ENCODE measurements at places on chromosomes 2 and 18.

GRCh38 chr2:157191186-157191585 is 66.3 kb upstream of the GALNT5 start:
- DNase-seq, result no peak

DNA sequence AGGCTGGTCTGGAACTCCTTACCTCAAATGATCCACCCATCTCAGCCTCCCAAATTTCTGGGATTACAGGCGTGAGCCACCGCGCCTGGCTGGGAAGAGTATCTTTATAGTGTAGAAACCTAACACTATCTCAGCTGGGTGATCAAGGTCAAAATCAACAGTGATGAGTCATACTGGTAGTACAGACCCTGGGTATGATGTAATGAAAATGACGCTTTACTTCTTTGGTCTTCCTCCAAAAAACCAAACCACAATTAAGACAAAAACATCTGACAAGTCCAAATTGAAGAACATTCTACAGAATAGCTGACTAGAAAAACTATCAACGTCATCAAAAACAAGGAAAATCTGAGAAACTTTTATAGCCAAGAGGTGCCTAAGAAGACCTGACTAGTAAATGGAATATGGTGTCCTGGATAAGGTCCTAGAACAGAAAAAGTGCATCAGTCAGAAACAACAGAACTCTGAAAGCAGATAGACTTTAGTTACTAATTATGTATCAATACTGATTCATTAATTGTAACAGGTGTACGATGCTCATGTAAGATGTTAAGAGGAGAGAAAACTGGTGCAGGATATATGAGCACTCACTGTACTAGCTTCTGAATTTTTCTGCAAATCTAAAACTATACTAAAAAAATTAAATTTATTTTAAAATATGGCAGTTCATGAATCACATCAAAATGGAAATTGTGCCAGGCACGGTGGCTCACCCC is 25.4 kb downstream of the PDCL3 start:
- no peak for DNase-seq

DNA sequence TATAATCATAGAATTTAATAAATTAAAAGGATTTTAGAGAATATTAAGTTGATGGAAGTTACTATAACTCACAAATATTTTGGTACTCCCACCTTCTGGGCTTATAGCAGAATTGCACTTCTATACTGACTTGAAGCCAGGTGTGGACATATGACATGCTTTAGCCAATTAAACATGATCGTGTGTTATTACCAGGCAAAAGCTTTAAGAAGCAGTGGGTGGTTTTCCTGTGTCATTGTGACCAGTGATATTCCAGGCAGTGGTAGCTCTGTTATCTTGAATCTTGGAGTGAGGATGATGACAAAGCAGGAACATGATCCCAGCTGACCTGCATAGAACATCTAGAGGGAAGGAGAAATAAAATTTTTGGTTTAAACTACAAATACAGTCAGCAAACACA is 370.9 kb upstream of the ZEB2 start:
- no peak for DNase-seq

GRCh38 chr2:220814441-220814840 is 757.7 kb downstream of the EPHA4 start:
- DNase-seq, result no peak

- DNase-seq, result no peak
Observed at GRCh38 chr2:143682436-143683055, 553.3 kb downstream of the ARHGAP15 start.

DNA sequence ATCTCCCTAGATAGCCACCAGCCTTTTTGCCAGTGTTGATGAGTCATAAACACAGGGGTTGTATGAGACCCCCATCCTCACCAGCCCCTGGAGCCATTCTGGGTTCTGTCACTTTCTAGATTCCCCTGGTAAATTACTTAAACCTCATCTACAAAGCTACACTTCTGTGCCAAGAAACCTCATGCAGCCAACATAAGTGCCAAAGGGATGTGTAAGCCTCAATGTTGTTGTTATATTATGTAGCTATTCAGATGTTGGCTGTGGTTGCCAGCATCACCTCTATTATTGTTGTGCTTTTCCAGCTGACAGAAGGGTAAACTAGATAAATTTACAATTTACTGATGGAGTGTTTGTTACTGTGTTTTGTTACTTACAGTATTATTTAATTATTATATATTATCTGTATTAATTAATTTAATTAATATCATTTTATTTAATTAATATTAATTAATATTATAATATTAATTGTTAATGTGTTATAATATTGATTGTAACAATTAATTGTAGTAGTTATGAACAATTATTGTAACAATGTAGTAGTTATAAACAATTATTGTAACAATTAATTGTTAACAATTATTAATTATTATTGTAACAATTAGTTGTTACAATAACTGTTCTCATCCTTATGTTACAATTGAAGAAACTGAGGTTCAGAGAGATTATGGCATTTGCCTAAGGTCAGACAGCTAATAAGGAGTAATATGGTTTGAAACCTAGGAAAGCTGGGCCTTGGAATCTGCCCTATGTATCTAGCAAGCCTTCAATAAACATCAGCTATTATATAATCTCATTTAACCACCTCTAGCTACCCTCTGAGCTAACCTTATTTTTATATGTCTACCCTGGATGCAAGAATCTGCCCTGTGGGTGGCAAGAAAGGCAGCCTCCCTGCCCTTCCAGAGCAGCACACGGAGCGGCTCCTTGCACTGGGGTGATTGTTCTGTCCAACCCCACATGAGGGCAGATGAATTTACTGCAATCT is 36.1 kb downstream of the PSTPIP2 start:
- no peak for DNase-seq

DNA sequence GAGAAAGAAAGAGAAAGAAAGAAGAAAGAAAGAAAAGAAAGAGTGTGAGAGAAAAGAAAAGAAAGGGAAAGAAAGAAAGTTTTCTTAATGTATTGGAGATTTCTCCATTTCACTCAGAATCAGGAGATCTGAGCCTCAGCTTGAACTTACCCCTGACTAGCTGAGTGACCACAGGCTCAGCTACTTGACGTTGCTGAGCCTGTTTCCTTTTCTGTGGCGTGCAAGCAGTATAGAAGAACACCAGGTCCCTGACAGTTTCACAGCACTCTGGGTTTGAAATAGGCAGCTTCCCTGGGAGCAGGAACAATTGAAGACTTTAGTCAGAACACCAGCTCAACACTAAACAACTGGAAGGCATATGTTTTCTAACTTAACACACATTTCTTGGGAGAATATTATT is 44.7 kb downstream of the MARCO start:
- no peak for DNase-seq

DNA sequence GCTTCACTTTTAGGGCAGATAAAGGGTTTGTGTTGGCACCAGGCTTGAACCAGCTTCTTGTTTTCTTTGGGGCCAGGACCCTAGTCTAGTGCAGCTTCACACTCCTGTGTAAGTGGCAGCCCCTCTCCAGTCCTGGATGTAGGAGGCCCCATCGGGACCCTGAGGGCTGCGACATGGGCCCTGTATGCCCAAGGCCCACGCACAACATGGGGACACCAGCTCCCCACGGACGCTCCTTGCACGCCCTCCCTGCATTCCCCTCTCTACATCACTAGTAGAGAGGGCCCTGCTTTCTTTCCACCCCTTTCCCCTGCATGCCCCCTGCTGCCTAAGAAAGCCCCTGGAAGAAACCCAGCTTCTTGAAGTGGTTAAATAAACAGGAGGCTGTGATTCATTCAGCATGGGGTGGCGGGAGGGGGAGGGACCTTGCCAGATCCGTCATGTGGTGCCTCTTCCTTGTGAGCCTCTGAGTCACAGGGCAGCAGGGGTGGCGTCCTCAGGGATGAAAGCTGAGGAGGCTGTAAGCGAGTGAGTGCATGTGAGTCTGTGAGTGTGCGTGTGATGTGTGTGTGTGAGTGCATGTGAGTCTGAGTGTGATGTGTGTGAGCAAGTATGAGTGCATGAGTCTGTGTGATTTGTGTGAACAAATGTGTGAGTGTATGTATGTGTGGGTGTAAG is 42.5 kb downstream of the COPS8 start:
- DNase-seq, result peak; percentile 83

DNA sequence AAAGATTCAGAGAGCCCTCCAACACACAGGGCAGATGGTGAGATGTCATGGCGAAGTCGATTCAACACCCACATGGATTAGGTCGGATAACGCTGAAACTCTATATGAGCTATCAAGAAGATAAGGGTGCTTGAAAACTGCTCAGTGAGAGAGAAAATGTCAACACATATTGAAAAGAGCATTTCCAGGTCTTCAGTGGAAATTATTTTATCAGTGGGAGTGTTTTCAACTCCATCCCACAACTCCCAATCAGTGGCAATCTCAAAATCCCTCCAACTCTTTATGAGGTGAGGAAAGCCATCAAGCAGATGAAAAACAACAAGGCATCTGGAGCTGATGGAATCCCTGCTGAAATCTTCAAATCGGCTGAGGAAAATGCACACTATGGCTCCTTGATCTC is 104.5 kb upstream of the KLHL14 start:
- no peak for DNase-seq

DNA sequence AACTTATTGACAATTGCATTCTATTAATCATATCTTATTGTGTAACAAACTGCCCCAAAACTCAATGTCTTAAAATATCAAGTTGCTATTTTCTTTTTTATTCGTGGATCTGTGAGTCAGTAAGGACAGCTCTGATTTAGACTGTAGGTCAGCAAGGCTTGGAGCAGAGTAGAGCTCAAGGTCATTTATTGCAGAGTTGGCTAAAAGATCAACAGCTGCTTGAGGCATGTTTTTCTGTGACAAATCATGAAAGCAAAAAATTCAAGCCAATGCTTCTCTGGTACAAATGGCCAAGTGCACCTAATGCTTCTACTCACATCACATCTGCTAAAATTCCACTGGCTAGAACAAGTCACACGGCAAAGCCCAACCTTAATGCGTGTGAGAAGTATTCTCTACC is 497.7 kb upstream of the LRATD1 start:
- DNase-seq, result peak; percentile 43

GRCh38 chr2:233141901-233142300 is 81.8 kb downstream of the INPP5D start:
- DNase-seq, result no peak

GRCh38 chr18:74951165-74951760 is 257.7 kb downstream of the PTGR3 start:
- peak; percentile 13 for DNase-seq

DNA sequence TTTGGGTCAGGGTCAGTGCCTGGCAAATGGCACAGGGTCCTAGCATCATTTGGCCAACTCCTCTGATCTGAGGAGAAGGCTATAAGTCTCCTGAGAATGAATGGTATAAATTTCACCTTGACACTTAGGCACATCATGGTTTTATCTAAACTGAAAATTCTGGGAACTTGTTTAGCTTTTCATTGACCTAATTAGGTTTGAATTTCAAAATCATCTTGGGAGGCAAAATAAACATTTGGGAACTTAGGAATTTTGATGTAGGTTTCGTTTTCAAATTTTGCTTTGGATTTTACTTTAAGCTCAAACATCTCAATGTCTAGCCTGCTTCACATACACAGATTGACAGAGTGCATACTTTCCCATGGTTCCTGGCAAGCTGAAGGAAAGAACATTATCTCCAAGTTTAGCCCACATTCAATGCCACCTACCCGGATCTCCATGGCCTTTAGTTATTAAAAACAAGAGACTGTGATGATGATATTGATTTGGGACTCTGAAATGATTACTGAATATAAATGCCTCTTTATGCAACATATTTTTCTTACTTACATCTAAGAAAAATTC is 44.5 kb downstream of the MYOM1 start:
- DNase-seq, result no peak

GRCh38 chr2:58006952-58007284 is 39.7 kb upstream of the VRK2 start:
- DNase-seq, result no peak

DNA sequence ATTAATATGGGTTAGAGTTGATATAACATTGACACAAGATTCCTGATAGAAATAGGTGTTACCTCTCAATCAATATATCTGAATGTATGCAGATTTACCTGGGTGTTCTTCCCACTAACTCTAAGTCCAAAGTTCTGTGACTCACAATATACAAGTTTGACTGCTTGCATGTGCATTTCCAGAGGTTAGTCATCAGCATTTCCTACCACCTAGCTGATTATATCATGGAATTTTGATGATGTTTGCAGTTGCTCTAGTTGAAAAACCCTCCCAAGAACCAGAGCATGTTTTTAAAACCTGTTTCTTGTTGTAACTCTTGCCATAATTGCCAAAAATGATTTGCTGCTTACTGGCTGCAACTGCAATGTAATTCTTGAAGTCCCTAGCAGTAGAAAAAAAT is 15.0 kb upstream of the DSG1 start:
- no peak for DNase-seq

DNA sequence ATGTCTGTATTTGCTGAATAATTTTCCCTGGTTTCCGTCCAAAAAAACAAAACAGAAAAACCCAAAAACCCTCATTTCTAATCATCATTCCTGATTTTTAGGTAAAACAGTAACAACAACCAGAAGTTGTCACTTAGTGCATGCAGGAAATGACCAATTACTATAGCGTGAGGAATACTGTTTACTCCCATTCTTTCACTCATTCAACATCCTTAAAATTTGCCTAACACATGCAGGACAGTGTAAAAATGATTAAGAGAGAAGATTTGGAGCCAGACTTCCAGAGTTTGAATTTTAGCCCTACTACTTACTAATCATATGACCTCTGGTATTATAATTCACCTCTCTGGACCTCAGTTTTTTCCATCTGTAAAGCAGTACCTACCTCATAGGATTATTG is 83.1 kb downstream of the FIGN start:
- DNase-seq, result no peak

- DNase-seq, result peak; percentile 17
Observed at GRCh38 chr2:60252581-60253150, 300.8 kb downstream of the BCL11A start.

- no peak for DNase-seq
Observed at GRCh38 chr18:27030421-27030820, 154.7 kb downstream of the CHST9 start.

- no peak for DNase-seq
Observed at GRCh38 chr2:215431290-215431689, 4.6 kb downstream of the FN1 start.

- DNase-seq, result no peak
Observed at GRCh38 chr2:138291805-138292204, 209.8 kb upstream of the SPOPL start.

DNA sequence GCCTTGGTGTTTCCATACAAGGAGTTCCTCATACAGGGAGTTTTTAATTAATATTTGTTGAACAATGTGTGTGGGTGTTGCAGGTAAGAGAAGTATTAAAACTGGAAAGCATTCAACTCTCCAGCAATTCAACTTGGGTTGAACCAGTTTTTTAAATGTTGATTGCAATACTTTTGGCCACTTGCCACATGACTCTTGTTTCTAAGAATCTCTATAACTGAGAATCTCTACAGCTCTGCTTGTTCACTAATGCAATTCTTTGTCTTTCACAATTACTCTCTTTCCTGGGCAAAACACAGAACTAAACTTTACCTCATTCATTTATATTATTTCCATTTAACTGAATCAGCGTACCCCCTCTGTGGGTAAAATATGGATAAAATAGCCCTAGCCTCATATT is 429.4 kb downstream of the ARHGAP15 start:
- peak; percentile 51 for DNase-seq
